ENCODE measurements at places on chromosomes 3 and 15. TPM values are rescaled to one million over a fixed set of nuclear protein-coding genes. Genes with fewer than 3 reads are reported as not detected.
A peak's percentile ranks its signal among the peaks of the same experiment; 100 is the strongest.

- DNase-seq, result peak; percentile 69
Observed at GRCh38 chr3:150721285-150722130, 17.8 kb upstream of the ERICH6 start.

DNA sequence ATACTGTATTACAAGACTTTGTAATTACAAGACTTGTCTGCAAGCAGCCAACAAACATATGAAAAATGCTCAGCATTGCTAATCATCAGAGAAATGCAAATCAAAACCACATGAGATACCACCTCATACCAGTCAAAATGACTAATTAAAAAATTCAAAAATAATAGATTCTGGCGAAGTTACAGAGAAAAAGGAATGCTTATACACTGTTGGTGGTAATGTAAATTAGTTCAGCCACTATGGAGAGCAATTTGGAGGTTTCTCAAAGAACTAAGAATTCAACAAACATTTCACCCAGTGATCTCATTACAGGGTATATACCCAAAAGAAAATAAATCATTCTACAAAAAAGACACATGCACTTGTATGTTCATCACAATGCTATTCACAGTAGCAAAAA lies 617.5 kb upstream of the CCDC54 start:
- no peak for DNase-seq

- DNase-seq, result peak; percentile 25
Observed at GRCh38 chr3:116188231-116188785, 257.0 kb downstream of the LSAMP start.

GRCh38 chr15:65054333-65055200 lies 9.4 kb downstream of the SLC51B start:
- DNase-seq, result peak; percentile 34

DNA sequence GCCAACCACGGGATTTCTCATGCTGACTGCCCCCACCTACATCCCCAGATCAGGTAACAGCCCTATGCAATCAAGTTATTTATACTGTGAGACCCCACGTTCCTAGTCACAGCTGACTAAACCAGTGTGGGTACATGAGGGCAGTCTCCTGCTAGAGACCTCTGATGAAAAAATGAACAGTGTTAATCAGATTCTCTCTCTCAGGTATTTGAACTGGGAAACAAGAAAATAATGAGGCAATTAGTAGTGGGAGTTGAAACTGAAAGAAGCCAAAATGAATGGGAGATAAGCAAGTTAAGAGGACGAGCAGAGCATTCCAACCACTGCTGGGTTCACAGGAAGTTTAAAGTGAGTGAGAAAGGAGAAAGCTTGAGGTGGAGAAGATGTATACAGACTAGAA lies 98.5 kb upstream of the MYO5C start:
- no peak for DNase-seq

DNA sequence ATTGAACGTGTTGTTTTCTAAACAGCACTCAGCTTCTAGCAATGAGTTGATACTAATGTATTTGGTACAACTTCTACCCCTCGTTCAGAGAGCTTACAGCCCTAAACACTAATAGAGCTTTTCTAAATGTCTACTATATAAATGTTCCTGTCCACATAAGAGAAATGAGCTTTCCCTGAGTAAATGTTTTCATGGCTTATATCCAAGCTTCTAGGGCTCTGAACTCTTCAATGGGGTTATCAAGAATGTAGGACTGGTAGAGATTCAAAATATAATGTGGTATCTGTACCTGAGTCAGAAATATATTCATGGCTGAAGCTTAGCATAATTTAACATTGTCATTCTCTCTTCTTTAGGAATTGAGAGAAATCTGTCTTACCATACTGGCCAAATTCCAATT lies 73.4 kb downstream of the SERPINI1 start:
- no peak for DNase-seq

- no peak for DNase-seq
Observed at GRCh38 chr3:150372722-150373121, 35.4 kb upstream of the TSC22D2 start.

DNA sequence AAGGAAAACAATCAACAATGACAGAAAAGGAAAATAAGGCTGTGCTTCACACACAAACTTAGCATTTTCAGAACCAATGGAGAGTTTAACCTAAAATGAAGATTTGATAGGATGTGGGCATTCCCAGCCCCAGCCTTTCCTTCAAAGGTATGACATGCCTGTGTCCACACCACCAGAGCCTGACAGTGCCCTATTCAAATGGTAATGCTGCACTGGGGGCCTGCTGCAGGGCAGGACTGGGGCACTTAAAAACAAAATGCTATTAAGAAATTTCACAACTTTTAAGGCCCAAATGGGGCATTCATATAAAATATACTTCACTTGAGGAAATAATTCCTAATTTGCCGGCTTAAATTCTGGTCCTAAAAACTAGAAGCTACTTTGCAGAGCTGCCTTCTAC lies 30.9 kb upstream of the TKT start:
- DNase-seq, result no peak

DNA sequence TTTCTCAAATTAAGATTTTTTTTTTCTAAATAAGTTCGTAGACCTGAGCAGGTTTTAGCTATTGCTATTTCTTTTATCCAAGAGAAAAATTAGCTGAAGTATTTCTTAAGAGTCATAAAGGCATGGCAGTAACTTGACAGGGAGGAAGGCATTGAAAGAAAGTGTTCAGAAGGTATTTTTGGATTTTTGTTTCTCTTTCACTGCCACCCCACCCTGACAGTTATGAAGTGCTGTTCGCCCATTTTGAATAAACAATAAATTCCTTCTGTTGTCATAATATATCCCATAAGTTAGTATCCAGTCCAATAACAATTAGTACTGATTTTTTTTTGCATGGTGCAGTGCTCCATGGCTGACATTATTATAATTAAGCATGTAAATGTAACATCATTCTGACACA lies 363.0 kb downstream of the NR2F2 start:
- no peak for DNase-seq

ST8SIA2 gene
- total RNA-seq, result not detected

FAM107A gene
- not detected for total RNA-seq

GAP43 gene
- total RNA-seq, result not detected

IL17RB gene
- not detected for total RNA-seq

EXD1 gene
- total RNA-seq, result under 0.01 TPM
